Stimulated activated CD4-positive, alpha-beta T cell treated with anti-CD3 and anti-CD28 coated beads, Interleukin-12 subunit alpha, Interleukin-12 subunit beta, amount 100 ng/mL, for 48 hours (primary cell): ENCODE measurements at places on chromosomes 6 and 20.

DNA sequence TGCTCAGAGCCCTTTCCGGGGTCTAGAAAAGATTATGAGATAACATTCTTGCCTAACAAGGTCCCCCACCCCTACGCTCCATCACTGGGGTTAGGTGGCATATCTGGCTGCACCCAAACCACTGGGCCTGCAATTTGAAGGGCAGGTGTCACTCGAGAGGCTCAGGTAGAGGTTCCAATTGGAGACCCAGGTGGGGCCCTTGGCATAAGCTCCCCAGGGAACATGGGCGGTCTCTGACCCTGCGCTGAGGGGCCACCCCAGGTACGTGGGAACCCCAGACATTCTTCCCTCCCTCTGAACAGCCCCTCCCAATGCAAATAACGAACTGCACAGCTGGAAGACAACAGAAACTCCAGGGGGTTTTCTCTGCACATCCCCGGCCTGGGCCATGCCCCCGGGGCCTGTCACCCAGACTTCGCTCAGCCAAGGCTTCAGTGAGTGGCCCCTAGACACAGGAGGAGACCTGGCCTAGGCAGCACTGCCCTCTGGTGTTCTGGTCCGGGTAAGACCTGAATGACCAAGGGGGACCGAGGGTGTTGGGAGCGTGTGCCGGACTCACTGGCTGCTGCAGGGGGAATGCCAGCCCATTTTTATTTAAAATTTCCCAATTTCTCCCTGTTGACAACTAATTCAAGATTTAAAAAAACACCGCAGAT lies 47.5 kb downstream of the DSTN start:
- no peak for DNase-seq

DNA sequence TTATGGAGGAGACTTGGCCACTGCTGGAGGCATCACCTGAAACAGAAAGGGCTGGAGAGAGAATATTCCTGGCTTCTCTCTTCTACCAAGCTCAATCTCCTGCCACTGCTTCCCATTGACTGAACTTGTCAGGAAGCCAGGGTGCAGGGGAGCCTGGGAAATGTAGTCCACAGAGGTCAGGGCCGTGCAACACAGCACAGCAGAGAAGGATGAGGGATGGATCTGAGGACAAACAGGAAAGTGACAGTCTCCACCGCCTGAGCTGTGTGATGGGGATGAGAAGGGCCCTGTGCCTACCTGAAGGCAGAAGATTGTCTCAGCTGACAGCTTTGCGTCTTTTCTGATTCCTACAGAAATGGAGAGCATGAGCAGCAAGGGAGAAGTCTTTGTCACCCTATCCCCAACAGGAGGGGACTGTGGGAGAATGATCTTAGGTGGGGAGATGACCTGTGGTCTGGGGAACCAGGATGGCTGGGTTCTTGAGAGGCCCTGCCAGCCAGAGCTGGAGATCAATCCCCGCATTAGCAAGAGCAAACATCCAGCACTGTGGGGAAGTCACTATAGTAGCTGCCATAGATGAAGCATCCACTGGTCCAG lies 114.2 kb downstream of the SNX5 start:
- DNase-seq = no peak

GRCh38 chr20:32681175-32682084 lies 7.7 kb upstream of the C20orf203 start:
- DNase-seq = no peak

GRCh38 chr20:52003415-52003814 lies 188.2 kb downstream of the ZFP64 start:
- DNase-seq = no peak

DNA sequence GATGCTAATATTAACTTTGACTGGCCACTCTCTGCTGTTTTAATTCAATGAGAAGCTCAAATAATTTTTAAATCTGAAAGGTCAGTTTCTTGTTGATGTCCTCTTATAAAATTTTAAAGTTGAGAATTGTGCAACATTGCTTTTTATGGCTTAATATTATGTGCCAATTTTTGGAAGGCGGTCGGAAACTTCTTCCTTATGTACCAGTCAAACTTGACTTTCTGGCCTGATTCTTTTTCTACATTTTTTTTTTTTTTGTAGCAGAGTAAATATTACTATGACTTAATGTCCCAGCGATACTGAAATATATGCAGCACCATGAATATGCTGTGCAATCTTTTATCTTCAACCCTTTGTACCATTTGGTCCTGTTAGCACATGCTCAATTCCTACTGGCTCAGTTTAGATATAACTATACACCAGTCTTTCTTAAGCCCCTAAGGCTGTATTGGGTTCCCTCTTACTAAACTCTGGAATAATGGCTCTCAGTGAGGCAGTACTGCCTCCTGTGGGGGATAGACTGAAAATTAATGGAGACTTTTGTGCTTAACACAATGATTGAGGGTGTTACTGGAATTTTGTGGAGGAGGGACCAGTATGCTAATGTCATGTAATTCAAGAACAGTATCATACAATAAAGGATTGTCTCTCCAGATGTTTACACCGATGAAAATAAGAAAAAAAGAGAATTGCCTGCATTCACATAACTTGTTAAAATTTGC lies 156.4 kb upstream of the SYNCRIP start:
- no peak for DNase-seq
